Activated CD4-positive, alpha-beta T cell treated with anti-CD3 and anti-CD28 coated beads for 24 hours (primary cell): ENCODE measurements at places on chromosomes 5 and 9.

DNA sequence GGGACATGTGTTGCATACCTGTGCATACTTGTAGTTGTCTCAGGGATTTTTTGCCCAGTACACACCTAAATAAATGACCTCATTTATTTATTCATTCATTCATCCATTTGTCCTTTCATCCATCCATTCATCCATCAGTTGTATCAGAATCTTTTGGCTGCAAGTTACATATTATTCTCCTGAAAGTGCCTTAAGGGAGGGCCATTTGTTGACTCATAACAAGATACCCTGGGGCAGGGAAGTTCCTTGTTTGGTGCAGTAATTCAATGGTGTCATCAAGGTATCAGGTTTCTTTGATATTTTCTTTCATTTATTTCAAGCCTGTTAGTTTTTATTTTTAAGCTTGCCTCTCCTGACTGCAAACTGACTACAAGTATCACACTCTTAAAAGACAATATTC, 597.9 kb upstream of the TLE4 start:
- no peak for DNase-seq

DNA sequence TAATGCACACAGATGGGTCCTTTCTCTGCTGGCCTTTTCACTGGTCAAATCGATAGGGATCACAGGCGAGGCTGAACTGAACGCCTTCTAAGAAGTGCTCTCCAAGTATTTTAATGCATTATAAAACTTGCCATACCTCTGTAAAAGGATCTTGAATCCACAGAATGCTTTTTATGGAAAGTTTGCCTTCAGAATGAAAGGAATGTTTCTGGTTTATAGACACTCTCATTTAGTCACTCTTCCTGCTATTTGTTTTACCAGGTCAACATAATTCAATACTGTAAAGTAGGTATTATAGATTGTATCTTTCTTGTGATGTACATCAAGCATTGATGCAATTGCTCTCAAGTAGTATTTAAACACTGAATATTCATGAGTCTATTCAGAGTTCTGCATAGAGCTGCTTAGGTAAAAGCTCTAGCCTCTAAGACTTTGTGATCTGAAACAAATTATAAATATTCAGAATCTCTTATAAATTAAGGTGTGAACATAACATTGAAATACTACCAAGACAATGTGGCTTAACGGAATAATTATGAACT, 308.4 kb downstream of the ISL1 start:
- DNase-seq, result no peak

- DNase-seq, result no peak
Observed at GRCh38 chr9:108180541-108180940, 675.2 kb downstream of the ACTL7B start.

GRCh38 chr5:1541702-1542400, 18.1 kb upstream of the LPCAT1 start:
- no peak for DNase-seq

GRCh38 chr5:87069974-87070608, 197.6 kb upstream of the RASA1 start:
- DNase-seq, result no peak

GRCh38 chr9:131423171-131423581, 29.3 kb downstream of the PRRC2B start:
- DNase-seq, result no peak

GRCh38 chr5:155620821-155621410, 607.4 kb downstream of the KIF4B start:
- DNase-seq, result no peak

- DNase-seq, result no peak
Observed at GRCh38 chr5:80686757-80687156, 32.0 kb upstream of the DHFR start.

DNA sequence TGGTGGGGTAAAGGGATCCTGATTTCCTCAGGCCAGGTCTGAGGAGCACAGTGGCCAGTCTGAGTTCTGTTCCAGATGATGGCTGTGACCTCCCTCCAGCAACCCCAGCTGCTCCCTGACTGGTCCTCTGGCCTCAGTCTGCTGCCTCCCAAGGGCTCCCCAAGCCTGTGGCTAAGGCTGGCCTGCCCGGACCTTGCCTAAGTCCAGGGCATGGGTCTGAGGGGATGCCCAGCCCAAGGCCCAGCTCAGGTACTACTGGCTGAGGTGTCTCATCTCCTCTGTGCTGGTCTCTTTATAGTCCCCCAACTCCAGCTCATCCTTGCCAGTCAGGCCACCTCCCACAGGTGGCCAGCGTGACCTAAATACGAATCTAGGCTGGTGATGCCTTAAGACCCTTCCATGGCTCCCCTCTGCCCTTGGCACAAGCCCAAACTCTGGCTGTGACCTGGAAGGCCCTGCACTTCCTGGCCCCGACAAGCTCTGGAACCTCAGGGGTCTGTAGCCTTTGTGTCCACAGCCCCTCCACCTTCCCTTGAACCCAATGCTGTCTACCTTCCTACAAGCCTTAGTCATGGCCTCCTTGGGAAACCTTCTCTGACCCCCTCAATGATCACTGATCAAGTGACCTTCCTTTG, 9.8 kb downstream of the KIF12 start:
- no peak for DNase-seq

- no peak for DNase-seq
Observed at GRCh38 chr5:53045263-53045662, 56.1 kb downstream of the ITGA2 start.

DNA sequence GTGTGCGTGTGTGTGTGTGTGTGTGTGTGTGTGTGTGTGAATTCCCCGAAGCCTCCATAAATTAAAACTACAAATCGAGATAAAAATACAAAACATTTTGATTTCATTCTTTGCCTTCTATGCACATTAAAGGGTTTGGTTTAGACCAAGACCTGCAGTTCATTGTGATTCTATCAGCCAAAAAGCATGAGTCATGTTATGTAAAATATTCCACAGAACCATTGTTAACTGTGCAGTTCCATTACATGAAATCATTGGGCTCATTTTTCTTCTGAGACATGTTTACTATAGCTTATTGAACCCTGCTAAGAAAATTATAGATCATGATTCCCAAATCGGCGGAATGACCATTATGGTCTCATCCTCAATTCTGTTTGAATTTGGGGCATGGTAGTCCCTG, 11.7 kb downstream of the CAVIN4 start:
- no peak for DNase-seq

GRCh38 chr5:37799865-37800421, 39.9 kb downstream of the GDNF start:
- no peak for DNase-seq

DNA sequence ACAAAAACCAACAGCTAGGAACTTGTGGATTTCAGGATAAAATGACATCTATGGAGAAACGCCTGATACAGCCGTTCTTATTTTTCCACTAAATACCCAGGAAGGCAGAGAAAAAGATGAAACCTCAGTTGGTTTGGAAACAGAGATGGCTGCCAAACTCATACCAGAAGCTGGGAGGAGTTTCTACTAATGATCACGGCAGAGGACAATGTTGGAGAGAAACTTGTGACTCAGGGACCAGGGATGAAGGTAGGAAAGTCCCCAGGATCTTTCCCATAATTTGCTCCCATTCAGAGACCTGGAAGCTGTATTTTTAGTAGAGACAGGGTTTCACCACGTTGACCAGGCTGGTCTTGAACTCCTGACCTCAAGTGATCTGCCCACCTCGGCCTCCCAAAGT, 187.1 kb upstream of the IER5L start:
- DNase-seq, result no peak

- no peak for DNase-seq
Observed at GRCh38 chr9:70031141-70031545, 12.5 kb upstream of the MAMDC2 start.

GRCh38 chr9:92895812-92896436, 18.1 kb upstream of the ZNF484 start:
- DNase-seq, result no peak

DNA sequence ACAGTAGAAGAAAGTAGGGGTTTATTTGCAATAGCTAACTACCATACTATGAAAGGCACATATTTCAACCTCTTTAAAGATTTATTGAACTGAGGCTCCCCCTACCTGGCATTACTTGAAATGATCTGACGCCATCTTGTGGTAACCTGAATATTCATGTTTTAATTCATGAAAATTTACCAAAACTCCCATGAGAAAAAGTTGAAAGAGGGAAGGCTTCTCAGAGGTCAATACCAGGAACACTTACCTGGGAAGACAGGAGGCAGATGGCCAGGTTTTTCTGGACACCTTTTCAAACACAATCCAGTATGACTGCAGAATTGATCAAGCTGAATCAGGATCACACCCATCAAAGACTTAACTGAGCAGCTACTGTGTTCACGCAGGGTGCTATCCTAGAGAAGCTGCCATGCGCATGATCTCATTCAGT, 9.4 kb downstream of the PRELID2 start:
- DNase-seq, result no peak

GRCh38 chr5:131613423-131613822, 21.6 kb downstream of the RAPGEF6 start:
- no peak for DNase-seq

GRCh38 chr5:79875230-79875629, 115.8 kb downstream of the MTX3 start:
- no peak for DNase-seq

DNA sequence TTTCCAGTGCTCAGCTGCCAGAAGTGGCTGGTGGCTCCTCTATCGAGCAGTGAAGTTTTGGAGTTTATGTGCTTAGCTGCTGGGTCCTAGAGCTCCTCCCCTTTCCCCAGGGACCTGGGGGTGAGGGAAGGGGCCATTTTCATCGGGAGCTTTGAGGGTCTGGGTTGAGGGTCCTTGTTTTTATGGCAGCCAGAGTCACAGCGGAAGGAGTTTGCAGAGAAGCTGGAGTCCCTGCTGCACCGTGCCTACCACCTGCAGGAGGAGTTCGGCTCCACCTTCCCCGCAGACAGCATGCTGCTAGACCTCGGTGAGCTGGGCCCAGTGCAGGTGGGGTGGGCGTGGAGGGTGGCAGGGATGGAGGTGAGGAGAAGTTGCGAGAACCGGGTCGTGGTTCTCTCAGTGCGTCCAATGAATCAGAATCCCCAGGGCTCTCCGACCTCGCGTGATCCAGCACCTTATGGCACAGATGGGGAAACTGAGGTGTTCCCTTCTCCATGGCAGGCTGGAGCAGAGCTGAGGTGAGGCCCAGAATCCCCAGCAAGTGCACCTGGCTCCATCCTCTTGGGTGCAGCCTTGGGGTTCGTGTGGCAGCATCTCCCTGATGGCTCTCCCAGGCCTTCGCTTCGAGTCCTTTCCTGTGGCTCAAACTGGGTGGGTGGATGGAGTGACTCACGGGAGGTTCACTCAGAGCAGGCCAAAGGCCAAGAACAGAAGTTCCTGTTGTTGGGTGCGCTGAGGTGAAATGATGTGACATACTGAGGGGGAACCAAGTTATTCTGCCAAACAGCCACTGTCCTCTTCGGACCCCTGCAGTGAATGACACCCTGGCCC, 21.7 kb upstream of the DOLPP1 start:
- DNase-seq, result no peak

DNA sequence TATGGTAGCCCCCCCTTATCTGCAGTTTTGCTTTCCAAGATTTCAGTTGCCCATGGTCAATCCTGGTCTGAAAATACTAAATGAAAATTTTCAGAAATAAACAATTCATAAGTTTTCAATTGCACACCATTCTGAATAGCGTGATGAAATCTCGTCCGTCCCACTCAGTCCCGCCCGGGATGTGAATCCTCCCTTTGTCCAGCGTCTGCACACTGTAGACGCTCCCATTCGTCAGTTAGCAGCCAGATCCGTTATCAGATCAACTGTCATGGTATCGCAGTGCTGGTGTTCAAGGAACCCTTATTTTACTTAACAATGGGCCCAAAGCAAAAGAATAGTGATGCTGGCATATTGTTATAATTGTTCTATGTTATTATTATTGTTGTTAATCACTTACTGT, 98.6 kb downstream of the TMEM215 start:
- DNase-seq, result no peak

- DNase-seq, result no peak
Observed at GRCh38 chr5:88785746-88786565, 97.0 kb downstream of the MEF2C start.

- no peak for DNase-seq
Observed at GRCh38 chr5:7348168-7348854, 47.6 kb upstream of the ADCY2 start.

- DNase-seq, result no peak
Observed at GRCh38 chr9:71719562-71719961, 48.8 kb downstream of the CEMIP2 start.
